ENCODE measurements at places on chromosomes 4 and X.

DNA sequence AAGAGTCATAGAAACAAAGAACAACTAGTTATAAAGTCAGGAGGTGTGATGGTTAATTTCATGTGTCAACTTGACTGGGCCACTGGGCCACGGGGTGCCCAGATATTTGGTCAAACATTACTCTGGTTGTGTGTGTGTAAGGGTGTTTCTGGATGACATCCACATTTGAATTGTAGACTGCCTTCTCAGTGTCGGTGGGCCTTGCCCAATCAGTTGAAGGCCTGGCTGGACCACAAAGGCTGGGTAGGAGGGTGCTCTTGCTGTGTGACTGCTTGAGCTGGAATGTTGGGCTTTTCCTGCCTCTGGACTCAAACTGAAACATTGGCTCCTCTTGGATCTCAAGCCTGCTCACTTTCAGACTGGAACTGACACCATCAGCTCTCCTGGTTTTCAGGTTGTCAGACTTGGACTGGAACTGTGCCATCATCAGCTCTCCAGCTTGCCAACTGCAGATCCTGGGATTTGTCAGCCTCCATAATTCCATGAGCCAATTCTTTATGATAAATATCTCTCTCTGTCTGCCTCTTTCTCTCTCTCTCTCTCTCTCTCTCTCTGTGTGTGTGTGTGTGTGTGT lies 41.4 kb downstream of the CLDN34 start:
- DNase-seq = no peak

DNA sequence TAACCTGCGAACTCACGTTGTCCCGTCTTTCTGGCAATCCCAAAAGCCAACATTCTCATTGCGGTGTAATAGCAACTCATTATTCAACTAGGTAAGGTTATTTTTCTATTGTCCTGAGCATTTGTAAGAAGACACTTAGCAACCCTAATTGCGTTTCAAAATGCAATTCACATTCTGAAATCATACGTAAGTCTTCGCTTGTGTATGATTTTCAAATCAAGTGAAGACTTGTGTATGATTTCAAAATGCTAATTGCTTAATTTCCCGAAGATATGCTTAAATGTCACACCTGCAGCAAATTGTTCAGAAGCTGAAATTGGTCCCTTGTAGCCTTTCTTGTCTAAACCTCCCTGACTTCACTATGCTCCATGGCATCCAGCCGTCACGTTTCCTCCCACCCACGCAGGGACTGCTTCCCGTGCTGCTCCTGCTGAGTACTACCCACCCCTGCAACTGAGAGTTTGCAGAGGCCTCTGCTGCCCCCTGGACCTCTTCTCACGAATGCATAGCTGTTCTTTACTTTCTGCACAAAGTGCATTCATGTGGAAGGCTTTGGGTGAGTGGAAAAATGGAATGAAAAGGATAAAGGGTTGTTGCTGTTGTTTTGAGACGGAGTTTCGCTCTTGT lies 40.8 kb upstream of the CLDN24 start:
- DNase-seq = no peak

GRCh38 chr4:113293043-113293560 lies 243.6 kb downstream of the ANK2 start:
- DNase-seq = no peak

GRCh38 chr4:38860788-38861424 lies 4.3 kb upstream of the TLR6 start:
- DNase-seq = peak; percentile 84

DNA sequence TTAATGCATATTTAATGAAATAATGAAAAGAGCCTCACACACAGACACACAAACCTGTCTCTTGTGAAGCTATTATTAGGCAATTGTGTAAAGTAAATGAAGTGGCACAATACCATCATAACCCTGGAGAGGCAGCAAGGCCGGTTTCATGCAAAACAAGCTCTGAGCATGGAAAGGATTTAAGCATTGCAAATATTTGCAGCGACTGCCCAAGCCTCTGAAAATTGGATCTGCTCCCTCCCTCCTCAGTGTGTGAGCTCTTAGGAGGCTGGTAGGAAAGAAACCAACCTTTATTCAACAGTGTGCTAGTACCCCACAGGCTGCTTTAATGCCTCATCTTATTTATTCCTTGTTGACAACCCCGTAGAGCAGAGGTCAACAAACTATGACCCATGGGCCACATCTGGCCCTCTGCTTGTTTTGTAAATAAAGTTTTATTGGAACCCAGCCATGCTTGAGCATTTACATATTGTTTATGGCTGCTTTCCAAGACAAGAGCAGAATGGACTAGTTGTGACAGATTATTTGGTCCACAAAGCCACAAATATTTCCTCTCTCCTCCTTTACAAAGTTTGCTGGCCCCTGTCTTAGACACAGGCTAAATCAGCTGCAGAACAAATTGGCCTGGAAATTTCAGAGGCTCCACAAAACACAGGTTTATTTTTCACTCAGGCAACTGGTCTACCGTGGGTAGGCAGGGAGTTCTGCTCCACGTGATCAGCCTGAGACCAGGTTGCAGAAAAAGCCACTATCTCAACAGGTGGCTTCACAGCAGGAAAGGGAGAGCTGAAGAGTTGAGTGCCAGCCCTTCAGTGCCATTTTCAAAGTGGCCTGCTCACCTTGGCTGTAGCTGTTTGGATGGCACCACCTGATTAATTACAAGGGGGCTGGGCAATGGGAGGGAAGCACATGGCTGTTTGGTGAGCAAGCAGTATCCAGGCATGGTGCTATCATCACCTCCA lies 16.8 kb downstream of the RS1 start:
- no peak for DNase-seq

DNA sequence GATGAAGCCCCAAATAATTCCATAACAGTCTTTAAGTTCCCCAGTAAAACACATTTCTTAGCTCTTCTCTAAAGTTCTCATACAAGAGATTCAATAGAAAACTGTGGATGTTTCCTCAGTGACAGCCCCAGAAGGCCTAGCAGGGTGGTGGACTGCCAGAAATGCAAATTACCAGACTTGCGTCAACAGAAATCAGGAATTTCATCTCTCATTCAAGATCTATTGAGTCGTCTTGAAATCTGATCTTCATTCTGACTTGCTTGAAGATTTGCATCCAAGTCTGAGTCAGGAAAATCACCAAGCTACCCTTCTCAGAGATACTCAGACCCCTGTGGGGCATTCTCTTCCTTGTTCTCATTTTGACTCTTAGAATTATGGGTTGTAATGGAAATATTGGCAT lies 68.9 kb upstream of the NDP start:
- DNase-seq = no peak

DNA sequence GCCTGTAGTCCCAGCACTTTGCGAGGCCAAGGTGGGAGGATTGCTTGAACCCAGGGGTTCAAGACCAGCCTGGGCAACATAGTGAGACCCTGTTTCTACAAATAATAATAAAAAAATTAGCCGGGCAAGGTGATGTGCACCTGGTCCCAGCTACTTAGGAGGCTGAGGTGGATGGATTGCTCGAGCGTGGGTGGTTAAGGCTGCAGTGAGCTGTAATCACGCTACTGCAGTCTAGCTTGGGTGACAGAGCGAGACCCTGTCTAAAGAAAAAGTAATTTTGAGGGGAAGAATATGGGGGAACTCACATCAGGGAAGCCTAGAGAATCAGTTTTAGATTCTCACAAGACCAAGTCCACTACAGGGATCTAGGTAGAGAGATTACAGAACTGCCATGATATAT lies 28.9 kb upstream of the LCORL start:
- DNase-seq = no peak

DNA sequence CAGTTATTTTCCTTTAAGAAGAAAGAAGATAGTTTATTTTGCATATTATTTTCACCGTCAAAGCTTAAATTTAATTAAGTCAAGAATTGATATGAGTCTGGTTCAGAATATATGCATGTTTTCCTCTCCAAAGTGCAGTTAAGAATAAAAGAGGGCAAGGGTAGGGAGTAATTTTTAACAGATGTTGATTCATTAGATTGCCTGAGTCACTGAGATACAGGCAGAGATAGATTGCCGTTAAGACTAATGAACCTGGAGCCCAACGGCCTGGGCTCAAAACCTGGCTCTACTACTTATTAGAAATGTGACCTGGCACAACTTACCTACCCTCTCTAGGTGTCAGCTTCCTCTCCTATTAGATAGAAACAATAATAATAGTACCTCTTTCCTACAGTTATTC lies 1037.4 kb upstream of the PABPC4L start:
- DNase-seq = no peak

DNA sequence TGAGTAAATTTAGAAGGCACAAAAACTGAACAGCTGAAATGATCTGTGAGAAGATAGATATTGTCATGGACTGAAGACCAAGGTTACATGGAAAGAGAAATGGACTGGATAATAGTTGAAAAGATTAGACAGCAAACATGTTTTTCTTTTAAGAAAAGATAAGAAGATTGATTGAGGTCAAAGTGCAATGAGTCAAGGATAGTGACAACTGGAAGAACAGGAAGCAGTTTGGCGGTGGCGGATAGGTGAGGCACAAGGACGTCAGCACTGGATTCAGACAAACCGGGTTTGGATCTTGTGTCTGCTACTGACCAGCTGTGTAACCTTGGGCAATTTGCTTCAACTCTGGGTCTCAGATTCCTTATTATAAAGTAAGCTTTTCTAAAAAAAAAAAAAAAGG lies 2.0 kb upstream of the HPGD start:
- no peak for DNase-seq

GRCh38 chrX:113390531-113390930 lies 549.9 kb upstream of the AMOT start:
- no peak for DNase-seq

GRCh38 chrX:19649226-19649995 lies 134.1 kb upstream of the MAP3K15 start:
- no peak for DNase-seq

- no peak for DNase-seq
Measured at GRCh38 chr4:22389240-22389870, 126.5 kb downstream of the ADGRA3 start.
